NCI-H2081 (cell line): ENCODE measurements at places on chromosomes 16 and 17.

DNA sequence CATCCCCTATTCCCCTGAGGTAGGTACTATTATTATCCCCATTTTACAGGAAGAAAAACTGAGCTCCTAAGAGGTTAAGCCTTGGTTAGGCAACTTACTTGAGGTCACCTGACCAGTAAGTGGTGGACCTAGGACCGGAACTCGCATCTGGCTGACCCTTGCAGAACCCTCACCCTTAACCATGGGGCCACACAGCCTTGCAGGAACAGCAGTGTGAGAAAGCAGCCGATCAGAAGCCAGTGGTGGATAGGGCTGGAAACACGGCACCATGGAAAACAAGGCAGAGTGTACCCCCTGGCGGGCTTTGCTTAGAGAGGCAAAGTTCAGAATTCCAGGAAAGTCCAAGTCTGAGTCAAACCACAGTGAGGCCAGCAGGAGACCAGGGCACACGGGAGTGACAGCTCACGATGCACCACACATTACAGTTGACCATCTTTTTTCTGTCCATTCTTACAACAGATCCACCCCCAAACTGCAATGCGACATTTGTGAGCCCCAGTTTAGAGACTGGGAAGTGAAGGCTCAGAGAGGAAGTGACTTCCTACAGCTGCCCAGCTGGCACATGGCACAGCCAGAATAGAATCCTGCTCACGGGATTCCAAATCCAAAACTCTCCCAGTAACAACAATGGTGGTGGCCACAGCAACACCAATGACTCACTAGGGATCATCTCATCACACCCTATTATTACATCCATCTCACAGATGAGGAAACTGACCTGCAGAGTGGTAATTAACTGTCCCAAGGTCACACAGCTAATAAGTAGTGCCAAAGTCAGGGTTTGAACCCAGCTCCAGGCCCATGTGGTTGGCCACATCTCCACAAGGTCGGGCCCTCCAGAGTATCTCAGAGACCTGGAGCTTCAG is 20.3 kb downstream of the KIFC3 start:
- no peak for DNase-seq

DNA sequence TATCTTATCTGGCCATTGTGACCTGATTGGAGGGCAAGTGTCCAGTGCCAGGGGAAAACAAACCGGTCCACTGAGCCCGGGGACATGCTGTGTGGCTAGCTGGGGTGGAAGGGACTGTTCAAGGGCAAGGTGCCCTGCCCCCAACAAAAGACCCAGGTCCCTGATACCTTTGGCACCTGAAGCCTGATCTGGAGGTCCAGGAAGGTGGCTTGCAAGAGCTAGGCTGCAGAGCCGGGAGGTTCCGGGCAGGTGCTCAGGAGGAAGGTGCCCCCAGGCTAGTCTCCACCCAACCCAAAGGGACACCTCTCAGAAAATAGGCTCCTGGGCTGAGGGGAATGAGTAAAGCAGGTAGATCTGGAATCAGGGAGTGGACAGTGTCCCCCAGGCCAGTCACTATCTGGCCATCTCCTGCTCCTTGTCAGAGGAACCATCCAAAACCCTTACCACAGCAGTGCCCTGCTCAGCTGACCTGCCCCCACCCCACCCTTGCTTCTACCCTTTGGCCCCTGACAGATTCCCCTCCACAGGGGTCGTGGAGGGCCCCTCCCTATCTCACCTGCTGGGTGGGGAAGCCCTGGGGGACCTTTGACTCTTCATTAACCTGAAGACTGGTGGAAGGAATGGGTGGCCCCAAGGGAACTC is 6.2 kb downstream of the NAT9 start:
- no peak for DNase-seq

DNA sequence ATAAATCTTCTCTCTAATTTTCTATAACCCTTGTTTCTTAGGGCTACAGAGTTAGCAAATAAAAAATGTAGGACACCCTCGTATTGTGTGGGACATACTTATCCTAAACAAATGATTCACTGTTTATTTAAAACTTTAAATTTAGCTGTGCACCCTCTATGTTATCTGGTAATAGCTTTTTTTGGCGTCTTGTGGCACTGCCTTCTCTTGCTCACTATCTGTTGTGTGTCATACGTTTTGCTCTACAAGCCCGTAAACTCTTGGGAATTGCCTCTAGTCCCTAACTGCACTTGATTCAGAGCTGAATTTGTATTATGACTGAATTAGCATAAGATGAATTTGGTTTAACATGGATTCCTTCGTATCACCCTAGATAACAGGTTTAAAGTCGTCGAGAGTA is 144.3 kb upstream of the MYOCD start:
- DNase-seq = no peak

DNA sequence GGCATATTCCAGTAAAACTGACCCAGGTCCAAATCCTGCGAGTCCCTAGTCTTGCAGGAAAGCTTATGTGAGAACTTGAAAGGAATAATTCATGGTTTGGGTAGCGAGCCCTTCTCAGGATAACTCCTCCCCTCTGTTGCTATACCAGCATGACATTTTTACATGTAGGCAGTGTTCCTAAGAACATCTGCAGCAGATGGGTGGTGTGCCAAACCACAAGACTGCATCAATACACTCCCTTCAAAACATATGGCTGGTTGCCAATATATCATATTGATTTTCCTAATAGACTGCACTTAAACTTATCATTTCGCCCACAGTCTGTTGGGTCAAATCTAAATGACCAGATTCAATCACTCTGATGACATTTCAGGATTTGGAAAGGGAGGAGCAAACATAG is 19.9 kb downstream of the PSME3IP1 start:
- no peak for DNase-seq

GRCh38 chr17:73324711-73325526 is 13.1 kb upstream of the CDC42EP4 start:
- DNase-seq = no peak
